ENCODE measurements at places on chromosomes 5 and 9.

- no peak for DNase-seq
Measured at GRCh38 chr5:78793907-78794662, 145.5 kb upstream of the LHFPL2 start.

DNA sequence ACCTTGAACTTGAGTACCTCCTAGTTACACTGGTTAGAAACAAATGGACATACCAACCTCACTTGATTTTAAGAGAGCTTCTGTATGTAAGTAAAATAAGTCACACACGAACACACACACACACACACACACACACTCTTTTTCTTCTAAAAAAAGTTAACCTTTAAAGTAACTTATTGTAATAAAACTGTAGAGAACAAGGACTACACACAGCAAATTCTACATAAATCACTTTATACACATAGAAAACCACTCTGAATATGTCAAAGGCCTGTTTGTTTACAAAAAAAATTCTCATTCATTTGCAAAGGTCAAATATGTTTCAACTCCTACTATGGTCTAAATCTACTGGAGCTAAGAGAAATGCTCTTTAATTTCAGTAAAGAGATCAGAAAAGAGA is 29.1 kb downstream of the GIN1 start:
- no peak for DNase-seq

DNA sequence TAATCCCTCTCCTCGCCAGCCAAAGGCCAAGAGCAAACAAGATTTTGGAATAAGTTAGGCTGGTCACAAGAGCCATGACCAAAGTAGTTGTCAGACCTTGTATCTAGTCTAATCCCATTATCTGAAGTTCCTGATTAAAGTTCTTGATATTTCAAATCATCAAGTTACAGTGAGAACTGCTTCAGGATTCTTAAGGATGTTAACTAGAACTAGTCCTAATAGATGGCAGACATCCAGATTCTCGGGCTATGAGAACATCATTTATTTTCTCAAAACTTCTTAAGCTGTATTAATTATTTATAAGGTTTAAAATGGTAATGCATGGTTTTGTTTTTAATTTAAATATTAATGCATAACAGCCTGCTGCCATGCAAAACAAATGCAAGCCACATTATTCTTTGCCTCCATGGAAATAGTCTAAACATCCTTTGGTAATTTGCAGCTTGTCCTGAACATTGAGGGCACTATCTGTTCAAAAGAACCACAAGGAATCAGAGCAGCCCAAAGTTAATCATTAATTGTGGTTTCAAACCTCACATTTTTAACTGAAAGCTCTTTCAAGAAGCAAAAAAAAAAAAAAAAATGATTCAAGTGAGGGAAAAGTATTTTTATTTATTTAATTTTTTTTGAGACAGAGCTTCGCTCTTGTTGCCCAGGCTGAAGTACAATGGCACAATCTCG is 95.1 kb downstream of the TTC39B start:
- DNase-seq = no peak

GRCh38 chr5:132949136-132949535 is 14.3 kb downstream of the AFF4 start:
- no peak for DNase-seq

DNA sequence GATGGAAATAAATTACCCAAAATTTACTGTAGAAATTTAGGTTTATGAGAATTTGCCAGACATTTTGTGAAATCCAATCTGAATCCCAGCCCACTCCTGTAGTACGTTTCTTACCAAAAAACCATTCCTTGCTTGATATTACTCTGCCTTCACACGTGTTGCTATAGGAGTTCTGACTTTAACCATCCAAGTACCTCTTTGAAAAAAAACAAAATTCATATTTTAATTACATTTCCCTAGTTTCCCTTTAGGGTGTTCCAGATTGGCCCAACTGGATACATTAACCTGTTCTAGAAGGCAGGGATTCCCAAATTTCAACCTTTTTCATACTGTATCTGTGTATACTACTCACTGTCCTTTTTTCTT is 1.4 kb upstream of the PJA2 start:
- DNase-seq = no peak

DNA sequence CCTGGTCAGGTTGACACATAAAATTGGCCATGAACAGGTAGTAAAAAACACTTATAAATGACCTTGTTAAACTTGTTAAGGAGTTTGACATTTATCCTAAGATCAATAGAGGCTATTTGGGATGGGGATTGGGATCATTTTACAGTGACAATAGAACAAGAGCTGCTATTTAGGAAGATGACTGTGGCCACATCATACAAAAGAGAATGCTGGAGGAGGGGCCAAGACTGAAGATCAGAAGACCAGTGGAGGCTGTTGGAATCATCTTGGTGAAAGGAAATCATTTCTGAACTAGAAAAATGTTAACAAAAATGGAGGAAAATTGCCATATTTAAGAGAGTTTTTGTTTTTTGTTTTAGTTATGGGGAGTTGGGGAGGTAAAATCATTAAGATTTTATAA is 304.8 kb upstream of the TLE4 start:
- no peak for DNase-seq

- DNase-seq = no peak
Measured at GRCh38 chr9:79264041-79264440, 307.7 kb upstream of the TLE4 start.

- no peak for DNase-seq
Measured at GRCh38 chr5:180601591-180602480, 10.5 kb upstream of the SCGB3A1 start.

DNA sequence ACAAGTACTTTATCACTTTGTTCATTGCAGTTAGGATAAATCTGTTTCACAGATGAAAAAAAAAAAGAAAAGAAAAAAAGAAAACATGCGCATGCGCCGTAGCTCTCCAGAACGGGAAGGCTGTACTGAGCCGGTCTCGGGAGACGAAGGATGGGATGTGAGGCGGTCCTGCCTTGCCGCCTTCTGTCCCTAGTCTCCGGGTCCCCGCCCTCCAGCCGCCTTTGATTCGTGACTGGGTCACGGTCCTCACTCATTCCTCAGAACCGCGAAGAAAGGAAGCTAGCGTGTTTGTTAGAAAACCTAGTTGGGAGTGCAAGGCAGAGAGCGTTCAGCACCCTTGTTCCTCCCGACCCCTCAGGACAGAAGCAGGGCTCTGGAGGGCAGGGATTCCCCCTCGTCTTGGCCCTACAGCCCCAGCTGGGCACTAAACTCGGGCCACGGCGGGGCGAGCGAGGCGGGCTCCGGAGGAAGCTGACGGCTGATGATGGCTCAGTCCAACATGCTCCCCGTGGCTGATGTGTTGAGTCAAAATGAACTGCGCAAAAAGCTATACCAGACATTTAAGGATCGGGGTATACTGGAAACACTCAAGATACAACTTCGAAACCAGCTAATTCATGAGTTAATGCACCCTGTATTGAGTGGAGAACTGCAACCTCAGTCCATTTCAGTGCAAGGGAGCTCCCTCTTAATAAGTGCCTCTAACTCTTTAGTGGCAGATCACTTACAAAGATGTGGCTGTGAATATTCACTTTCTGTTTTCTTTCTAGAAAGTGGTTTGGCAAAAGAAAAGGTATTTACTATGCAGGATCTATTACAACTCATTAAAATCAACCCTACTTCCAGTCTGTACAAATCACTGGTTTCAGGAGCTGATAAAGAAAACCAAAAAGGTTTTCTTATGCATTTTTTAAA is 40.0 kb downstream of the CPLANE1 start:
- DNase-seq = peak; percentile 28

- no peak for DNase-seq
Measured at GRCh38 chr5:153460421-153460820, 30.0 kb upstream of the GRIA1 start.

GRCh38 chr9:92974761-92975755 is 27.7 kb downstream of the FGD3 start:
- no peak for DNase-seq

- no peak for DNase-seq
Measured at GRCh38 chr5:175354964-175355363, 89.0 kb downstream of the DRD1 start.

- no peak for DNase-seq
Measured at GRCh38 chr9:94619026-94619425, 20.3 kb downstream of the FBP1 start.

DNA sequence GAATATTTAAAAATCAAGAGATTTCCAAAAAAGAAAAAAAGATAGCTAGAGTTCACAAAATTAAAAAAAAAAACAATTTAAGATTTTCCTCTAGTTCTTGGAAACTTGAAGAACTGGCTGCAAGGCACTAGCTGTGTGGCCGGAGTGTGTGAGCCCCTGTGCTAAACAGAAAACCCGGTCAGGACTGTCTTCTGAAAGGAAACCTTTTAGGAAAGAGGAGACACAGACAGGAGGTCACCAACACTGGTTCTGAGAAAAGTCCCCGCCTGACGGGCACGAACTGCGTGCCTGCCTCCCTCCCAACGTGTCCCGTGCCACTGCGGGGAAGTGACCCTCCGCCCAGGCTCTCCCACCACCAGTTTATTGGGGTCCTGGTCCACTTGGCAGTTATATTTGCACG is 15.2 kb downstream of the TTF1 start:
- DNase-seq = no peak

- no peak for DNase-seq
Measured at GRCh38 chr5:73605223-73606087, 20.5 kb upstream of the ARHGEF28 start.

DNA sequence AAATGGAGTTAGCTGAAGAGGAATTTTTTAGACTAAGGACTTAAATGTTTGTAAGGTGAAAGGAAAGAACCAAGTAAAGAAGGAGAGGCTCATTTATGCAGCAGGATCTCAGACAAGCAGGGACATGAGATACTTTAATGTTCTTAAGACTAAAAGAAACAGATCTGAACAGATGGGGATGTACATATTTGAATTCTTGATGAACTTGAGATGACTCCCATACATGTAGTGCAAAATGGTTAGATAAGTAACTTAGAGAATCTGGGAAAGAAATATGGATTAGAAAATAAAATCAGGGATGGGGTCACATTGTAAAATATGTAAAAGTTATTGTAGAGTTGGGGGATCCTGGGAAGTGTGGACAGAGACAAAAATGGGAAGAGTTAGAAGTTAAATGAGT is 27.1 kb upstream of the PSAT1 start:
- DNase-seq = no peak

DNA sequence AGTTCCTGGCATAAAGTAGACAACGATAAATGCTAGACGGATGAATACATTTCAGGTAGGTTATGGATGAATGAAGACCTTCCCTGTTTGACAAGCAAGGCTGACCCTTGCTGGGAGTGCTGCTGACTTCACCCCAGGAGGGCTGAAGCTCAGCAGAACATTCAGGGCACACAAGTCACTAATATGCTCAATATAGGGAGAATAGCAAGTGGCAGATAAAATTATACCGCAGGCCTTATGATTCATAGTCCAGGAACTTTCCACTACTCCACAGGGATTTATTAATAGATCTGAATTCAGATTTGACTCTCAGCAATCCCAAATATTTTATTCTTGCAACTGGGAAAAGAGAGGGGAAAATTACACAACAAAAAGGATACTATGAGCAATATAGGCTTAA is 38.2 kb upstream of the GRAMD2B start:
- peak; percentile 56 for DNase-seq

- no peak for DNase-seq
Measured at GRCh38 chr5:87354496-87354895, 58.2 kb downstream of the CCNH start.

DNA sequence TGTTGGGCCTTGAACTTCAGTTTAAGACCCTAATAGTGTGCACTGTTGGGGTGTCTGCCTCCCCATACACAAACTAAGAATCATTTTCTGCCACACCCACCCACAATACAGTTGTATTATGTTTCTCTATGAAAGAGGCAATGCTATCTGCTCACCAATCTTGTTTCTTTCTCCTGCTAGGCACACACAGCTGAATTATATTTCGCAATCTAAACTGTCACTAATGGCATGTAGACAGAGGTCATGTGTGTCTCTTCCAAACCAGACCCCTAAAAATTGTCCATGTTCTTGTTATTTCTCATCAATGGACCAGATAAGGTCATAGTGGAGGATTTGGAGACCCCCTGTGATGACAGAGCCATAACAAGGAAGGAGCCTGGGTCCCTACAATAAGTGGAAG is 57.3 kb downstream of the RIGI start:
- no peak for DNase-seq

GRCh38 chr5:38341056-38341455 is 82.7 kb downstream of the EGFLAM start:
- DNase-seq = no peak

DNA sequence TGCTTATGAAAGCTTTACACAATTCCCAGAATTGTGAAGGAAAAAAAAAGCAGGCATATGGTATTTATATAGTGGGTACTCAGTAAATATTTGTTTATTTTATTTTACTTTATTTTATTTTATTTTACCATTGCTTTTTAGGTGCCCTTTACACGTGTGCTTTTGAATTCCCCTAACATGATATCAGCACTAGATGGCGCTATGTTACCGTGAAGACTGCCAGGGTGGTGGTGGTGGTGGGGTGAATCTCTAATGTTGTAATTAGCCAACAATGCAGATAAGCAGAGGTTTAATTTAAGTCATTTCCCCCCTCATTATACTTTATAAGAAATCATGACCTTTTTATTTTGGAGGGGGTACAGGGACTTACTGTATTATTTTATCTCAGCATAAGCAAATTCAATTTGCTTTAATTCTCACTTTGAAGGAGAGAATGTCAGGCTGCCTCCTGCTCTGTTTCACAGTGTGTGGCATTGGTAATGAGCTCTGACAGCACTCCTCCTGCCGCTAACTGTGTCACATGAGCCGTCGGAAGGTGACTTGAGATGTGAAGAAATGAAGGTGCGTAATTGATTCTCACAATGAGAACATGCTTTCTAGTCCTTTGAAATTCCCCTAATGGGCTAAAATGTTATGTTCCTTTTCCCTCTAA is 165.6 kb downstream of the YTHDC2 start:
- DNase-seq = peak; percentile 4

DNA sequence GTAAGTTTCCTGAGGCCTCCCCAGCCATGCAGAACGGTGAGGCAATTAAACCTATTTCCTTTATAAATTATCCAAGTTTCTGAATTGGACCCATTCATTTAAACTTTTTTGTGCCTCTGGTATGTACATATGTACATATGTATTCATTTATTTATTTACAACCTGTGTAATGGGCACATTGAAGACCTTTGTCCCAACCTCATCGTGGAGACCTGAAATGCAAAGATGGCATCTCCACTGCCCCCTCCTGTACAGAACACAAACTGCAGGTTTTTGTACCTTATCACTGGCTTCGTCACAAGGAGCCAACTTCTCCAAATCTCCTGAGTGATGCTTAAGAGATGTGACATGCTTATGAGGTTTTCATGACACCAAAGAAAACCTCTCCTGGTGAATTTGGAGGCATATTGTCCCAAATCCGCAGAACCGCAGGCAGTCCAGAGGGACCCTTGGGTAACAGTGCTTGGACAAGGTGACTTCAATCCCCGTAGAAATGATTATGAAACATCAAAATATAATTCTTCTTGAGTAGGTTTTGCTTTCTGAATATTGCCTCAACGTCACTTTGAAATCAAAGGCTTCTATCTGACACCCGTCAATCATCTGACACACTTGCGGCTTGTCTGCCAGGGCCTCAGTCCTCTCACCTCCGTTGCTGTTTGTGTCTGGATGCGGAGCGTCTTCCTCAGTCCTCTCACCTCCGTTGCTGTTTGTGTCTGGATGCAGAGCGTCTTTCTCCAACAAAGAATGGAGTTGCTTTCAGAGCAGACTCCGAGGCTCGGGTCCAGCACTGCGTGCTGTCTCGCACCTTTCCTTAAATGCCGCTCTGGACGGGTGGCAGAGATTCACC is 135.0 kb upstream of the IRX4 start:
- no peak for DNase-seq
